ENCODE measurements at places on chromosomes 13 and 19.

- DNase-seq: no peak
Observed at GRCh38 chr13:74052402-74052928, 81.7 kb downstream of the KLF12 start.

DNA sequence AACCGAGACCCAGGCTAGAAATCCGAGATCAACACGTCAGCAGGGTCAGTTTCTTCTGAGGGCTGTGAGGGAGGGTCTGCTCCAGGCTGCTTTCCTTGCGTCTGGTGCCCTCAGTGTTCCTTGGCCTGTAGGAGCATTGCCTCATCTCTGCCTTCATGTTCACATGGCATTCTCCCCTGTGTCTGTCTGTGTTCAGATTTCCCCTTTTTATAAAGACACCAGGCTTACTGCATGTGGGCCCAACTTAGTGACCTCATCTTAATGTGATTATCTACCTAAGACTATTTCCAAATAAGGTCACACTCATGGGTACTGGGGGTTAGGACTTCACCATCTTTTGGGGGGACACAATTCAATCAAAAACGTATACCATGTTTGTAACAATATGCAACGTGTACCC is 57.2 kb upstream of the C1QTNF9 start:
- DNase-seq: no peak

GRCh38 chr19:3274942-3275582 is 50.6 kb downstream of the CELF5 start:
- no peak for DNase-seq

- DNase-seq: no peak
Observed at GRCh38 chr13:22740264-22740663, 440.5 kb upstream of the SGCG start.

DNA sequence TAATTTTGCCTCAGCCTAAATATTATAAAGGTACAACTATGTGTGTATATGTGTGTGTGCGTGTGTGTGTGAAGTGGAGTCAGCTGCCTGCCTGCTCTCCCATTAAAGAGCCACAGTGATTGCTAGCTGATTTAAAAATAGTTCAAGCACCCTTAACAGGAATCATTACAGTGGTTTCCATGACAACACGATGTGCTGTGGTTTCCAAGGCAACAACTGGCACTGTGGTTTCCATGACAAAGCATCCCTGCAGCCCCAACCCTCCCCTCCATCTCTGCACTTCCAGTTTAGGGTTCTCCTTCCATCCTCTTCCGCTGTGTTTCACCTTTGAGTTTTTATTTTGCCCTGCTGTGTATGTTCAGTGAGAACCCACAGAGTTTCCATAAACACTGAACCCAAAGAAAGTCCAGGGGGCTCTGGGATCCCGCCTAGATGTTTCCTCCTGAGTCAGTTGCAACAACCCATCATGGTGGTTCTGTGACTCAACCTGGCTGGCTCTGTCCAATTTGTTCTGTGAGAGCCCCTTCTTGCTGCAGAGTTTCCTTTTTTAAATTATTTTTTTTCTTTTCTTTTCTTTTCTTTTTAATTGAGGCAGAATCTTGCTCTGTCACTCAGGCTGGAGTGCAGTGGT is 7.1 kb upstream of the PNMA8A start:
- no peak for DNase-seq

All from GDM1 (cell line).